B cell (primary cell): ENCODE measurements at places on chromosomes 3 and 15. TPM values are rescaled to one million over a fixed set of nuclear protein-coding genes. Genes with fewer than 3 reads are reported as not detected.

FEZF2 gene
- total RNA-seq: not detected in 2 replicates

CKMT1B gene
- not detected in 2 replicates for total RNA-seq

MKRN3 gene
- total RNA-seq: 0.66 and 0.76 TPM in 2 replicates

GOLGA8R gene
- total RNA-seq: 4.8 and 5.9 TPM in 2 replicates

LRRIQ4 gene
- 0.53 and 0.71 TPM in 2 replicates for total RNA-seq

CCRL2 gene
- 2.3 and 2.6 TPM in 2 replicates for total RNA-seq

ARPP21 gene
- total RNA-seq: not detected in 2 replicates

ECE2 gene
- total RNA-seq: not detected in 2 replicates

FAM81A gene
- 3.8 and 3.9 TPM in 2 replicates for total RNA-seq

DISP2 gene
- 0.15 and 0.71 TPM in 2 replicates for total RNA-seq

ROPN1 gene
- not detected in 2 replicates for total RNA-seq

GPR160 gene
- 17.5 and 17.7 TPM in 2 replicates for total RNA-seq

SMARCC1 gene
- total RNA-seq: 149 and 155 TPM in 2 replicates

ITIH4 gene
- 38.5 and 38.7 TPM in 2 replicates for total RNA-seq

ZPLD1 gene
- total RNA-seq: not detected in 2 replicates

PCSK6 gene
- 0.53 and 1.6 TPM in 2 replicates for total RNA-seq

SKOR1 gene
- total RNA-seq: 0.32 and 0.67 TPM in 2 replicates

ARHGAP11A gene
- 3.3 and 6.0 TPM in 2 replicates for total RNA-seq

LEKR1 gene
- total RNA-seq: 4.6 and 4.7 TPM in 2 replicates

RGMA gene
- not detected in 2 replicates for total RNA-seq

PDZRN3 gene
- not detected in 2 replicates for total RNA-seq

PAK6 gene
- 0.80 and 1.2 TPM in 2 replicates for total RNA-seq

FBXW12 gene
- not detected in 2 replicates for total RNA-seq

ZNF385D gene
- not detected in 2 replicates for total RNA-seq

C3orf80 gene
- not detected in 2 replicates for total RNA-seq
